ENCODE measurements at places on chromosomes 5 and 9.

- no peak for DNase-seq
Measured at GRCh38 chr9:82456642-82457041, 468.1 kb downstream of the SPATA31D1 start.

DNA sequence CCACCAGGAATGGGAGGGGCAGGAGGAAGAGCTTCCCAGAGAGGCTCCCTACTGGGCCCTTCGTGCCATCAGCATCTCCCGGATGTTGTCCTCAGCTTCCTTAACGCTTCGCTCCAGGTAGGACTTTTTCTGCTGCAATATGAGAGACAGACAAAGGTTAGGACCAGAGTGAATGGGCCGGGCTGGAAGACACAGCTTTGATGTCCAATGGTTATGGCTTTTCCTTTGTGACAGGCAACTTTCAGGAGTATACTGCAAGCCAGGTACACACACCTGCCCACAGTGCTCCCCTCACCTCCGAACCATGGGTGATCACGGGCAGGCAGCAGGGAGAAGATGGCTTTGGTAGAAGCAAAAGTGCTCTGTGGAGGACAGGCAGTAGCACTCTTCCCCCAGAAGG lies 57.0 kb downstream of the PFDN1 start:
- DNase-seq: no peak

- DNase-seq: no peak
Measured at GRCh38 chr9:68847765-68848164, 142.7 kb downstream of the PIP5K1B start.

- no peak for DNase-seq
Measured at GRCh38 chr9:131995382-131995781, 84.3 kb downstream of the MED27 start.

DNA sequence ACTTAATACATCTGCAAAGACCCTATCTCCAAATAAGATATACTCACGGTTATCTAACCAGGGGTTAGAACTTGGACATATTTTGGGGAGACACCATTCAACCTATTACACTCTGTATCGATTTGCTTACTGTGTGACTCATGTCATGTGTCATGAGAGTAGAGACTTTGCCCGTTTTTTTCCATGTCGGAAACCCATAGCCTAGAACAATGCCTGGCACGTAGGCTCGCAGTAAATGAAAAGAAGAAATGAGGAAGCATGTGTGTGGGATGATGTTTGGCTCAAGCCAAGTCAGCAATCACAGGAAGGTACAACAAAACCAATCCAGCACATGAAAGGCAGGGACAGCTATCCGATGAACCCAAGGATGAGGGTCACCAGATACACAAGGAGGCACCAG lies 94.6 kb upstream of the DNAH5 start:
- DNase-seq: no peak

GRCh38 chr9:9921805-9922204 lies 691.0 kb downstream of the PTPRD start:
- no peak for DNase-seq

DNA sequence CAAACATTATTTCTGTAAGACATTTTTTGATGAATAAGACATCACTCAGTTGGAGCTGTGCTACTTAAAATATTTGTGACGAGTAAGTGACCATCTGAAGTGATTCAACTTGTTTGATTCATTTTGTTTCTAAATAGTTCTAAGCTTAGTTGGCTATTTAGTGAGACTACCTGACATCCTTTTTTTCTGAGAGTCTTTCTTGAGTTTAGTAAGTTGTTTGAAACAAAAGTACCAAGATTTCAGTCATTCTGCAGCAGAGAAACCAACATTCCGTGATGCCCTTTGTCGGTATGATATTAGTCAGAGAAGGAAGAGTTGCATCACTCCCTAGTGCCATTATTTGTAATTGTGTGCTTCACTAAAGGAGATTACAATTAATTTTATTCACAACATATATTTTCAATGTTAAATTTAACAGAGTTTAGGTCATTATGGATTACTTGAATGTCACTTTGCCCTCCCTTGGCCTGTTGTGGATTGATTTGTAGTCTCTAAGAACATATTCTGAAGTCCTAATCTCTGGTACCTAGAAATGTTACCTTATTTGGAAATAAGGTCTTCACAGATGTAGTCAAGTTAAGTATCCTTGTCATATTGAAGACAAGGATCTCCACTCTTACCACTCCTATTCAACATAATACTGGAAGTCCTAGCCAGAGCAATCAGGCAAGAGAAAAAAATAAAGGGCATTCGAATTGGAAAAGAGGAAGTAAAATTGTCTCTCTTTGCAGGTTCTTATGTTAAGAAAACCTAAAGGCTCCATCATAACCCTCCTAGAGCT lies 212.2 kb downstream of the PCSK1 start:
- peak; percentile 26 for DNase-seq

DNA sequence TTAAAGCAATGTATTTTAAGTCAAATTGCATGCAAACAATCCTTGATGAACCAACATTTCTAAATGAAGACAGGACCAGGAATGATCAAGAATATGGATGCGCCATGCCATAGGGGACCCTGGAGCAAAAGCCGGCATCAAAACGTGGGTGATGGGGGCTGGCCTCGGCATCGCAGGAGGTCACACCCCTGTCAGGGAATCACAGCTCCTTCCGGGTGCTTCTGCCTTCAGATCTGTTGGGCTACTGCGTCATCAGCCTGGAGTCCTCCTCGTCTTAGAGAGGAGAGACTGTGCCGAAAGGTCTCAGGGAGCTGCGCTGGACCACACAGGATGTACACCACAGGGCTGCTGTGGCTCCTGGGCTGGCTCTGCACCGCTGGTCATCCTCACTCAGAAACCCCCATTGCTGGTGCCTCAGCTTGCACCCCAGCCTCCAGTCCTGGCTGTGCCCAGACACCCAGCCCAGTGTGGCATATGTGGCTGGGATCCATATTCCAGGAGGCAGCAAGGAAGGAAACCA lies 152.9 kb upstream of the PPP1R26 start:
- DNase-seq: no peak

DNA sequence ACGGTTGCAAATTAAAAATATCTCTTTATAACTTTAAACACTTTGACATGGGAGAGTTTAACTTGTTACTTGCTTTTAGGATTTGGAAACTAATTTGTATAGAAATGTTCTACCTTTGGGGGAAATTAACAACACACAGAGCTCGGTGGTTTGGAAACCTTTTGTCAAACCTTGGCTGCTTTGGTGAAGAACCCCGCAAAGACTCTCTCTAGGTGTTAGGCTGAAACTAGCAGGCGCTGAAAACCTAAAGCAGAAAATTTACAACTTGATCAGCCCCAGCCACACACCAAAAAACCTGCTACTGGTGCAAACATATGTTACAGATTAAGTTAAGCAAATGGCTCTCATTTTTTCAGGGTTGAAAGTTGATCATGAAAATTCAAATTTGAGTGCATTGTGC lies 25.8 kb downstream of the NR2F1 start:
- DNase-seq: no peak

- no peak for DNase-seq
Measured at GRCh38 chr9:3850098-3850497, 324.3 kb upstream of the RFX3 start.

DNA sequence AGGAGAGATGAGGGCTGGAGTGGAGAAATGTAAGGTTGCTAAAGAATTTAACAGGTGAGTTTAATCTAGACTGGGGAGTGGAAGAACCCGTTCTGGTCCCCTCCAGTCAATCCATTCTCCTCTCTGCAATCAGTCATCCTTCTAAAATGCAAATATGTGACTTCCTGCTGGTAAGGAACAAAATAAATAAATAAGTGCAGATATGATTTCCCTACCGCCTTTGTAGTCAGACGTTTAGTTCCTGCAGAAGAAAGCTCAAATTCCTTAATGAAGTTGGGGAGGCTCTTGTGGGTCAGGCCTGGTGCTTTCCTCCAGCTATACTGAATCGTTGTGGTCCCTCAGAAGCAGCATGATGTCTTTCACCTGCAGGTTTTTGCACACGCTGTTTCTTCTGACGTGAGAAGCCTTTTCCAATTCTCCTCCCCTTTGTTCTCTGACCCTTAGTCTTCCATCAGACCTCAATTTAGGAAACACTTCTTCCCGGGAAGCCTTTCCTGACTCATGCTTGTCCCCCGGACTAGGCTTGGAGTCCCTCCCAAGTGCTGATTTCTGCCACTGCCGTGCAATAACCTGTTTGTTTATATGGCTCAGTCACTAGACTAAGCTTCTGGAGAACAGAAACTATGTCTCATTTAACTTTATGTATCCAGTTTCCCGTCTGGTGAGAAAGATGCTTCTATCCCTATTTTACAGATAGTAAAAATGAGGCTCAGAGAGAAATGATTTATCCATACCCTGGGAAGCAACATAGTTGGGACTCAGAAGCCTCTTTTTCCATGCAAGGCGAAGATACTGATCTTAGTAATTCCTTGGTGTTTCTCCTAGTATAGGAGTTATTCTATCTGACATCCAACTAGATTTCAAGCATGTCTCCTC lies 1.3 kb downstream of the ATP6V1G1 start:
- DNase-seq: no peak

- no peak for DNase-seq
Measured at GRCh38 chr5:62920856-62921255, 342.2 kb downstream of the LRRC70 start.

GRCh38 chr9:109311286-109311685 lies 9.6 kb downstream of the EPB41L4B start:
- DNase-seq: no peak

- DNase-seq: no peak
Measured at GRCh38 chr9:107816561-107817021, 327.0 kb upstream of the KLF4 start.

DNA sequence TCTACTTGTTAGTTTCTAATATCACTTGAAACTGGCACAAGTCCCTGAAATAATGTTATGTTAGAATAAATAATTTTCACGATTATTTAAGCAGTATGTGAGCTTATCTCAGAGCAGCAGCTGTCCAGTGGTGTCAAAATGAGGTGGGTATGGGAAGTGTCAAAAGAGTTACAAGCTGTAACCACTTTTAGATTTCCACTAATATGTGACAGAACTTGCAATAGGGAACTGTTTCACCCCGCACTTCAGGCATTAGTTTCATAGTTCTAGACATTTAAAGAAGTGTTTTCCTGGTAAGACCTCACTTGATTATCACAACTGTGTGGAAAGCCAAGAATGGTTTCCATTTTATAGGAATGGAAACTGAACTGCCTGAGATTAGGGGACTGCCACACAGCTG lies 2.9 kb upstream of the ISCA1 start:
- no peak for DNase-seq

GRCh38 chr9:112849363-112849922 lies 41.2 kb downstream of the SLC46A2 start:
- DNase-seq: peak; percentile 15

DNA sequence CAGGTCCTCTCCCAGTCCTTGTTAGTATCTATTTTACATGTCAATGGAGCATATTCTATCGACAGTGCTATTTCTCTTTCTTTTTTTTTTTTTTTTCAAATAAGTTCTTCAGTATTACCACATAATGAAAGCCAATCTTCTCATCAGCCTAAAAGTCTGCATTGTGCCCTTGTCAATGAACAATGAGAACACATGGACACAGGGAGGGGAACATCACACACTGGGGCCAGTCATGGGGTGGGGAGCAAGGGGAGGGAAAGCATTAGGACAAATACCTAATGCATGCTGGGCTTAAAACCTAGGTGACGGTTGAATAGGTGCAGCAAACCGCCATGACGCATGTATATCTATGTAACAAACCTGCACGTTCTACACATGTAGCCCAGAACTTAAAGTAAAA lies 47.7 kb upstream of the TEX48 start:
- no peak for DNase-seq

DNA sequence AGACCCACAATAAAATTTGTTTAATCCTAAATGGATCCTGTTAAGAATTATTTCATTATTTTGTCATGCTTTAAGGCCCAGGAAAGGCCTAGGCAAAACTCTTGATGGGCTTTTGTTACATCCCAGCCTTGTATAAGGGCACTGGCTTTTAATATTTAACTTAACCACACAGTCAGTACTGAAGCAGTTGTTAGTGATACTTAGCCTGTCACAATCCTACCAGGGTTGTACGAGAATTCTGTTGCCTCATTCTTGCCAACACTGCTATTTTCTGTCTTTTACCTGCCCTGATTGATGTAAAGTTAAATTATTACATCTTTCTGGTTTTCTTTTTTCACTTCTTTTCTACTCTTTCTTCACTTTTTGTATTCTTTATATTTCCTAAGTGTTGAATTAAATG lies 10.9 kb downstream of the ZNF169 start:
- no peak for DNase-seq

GRCh38 chr5:38382898-38383297 lies 124.5 kb downstream of the EGFLAM start:
- DNase-seq: peak; percentile 69

DNA sequence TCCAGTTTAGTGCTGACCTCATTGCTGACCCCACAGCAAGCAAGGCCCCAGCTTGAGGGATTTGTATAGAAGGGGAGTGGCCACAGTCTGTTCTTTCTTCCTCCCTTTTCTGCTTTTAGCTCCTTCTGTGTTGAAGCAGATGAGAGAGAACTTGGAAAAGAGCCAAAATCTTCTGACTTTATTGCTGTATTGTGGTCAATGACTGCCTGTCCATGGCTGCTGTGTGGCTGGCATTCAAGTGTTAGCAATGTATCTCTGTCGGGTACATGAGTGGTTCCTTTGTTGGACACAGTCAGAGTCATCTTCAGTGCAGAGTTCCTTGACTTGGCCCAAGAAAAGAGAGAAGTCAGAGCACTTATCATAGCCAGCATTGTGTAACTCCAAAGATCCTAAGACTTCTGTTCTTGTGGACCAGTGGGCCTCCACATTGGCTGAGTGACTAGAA lies 154.1 kb downstream of the LRRC70 start:
- DNase-seq: no peak

GRCh38 chr9:17757816-17758215 lies 178.9 kb downstream of the SH3GL2 start:
- no peak for DNase-seq

- DNase-seq: no peak
Measured at GRCh38 chr9:91732187-91733005, 217.6 kb downstream of the ROR2 start.

DNA sequence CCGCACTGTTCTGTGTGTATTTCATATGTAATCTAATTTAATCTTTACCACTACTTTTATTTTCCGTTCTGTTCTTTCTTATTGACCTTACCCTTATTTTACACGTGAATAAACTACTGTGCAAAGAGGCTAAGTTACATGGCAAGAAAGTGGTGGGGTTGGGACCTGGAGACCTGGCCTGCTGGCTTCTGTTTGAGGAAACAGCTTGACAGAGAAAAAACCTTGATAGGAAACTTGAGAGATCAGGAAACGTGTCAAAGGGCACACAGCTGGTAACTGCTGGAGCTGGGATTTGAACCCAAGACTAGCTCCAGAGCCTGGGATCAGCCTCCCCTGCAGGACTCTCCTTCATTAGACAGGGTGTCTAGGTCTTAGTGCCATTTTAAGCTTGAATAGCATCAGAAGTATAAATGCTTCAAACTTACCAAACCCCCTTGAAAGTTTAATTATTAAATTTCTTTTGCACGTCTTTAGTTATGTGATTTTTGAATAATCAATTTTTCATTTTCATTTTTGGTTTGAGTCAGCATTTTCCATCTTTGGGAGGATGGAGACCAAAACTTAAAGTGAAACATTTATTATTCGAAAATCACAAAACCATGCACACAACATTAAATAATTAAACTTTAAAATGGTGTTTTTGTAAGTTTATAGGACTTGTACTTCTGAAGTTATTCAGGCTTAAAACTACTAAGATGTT lies 129.5 kb downstream of the RGS3 start:
- DNase-seq: no peak
